ENCODE measurements at places on chromosomes 2 and 18.

GRCh38 chr2:50328680-50329079, 703.3 kb downstream of the NRXN1 start:
- DNase-seq = no peak

DNA sequence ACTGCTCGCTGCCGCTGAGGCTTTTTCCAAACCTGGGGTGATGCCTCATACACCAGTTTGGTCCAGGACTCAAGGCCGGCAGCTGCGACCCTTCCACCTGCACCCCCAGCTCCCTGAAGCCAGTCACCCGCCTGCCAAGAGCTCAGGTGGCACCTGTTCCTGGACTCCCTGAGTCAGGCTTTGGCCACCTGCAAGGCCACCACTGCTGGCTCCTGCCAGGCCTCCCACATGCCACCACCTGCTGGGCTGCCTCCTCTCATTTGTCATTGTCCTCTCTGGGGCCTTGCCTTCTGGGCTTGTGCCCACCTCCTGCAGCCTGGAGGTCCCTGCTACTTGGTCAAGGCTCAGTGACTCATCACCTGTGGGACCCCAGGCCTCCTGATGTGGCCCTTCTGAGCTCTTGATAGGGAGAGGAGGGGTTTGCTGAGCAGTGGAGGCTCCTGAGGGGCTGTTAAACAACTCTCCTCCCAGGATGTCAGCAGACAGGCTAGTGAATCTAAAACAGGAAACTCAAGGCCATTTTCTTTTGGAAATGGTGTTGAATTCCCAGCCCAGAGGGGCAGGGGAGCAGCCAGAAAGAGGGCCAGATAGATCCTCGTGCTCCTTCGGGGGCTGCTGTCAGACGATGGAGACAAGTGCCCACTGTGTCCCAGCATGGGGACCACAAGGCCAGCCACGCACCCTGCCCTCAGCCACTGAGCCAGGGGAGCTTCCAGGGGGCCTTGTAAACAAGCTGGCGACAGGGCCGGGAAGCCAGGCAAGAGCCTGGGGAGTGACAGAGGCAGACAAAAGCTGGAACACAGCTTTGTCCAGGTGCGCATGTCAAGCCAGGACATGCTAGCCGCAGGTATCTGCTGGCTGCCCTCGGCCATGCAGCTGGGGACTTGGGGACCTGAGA, 416.8 kb downstream of the LRATD1 start:
- no peak for DNase-seq

- no peak for DNase-seq
Observed at GRCh38 chr2:189608170-189608569, 27.6 kb upstream of the SLC40A1 start.

- no peak for DNase-seq
Observed at GRCh38 chr2:36570416-36570815, 27.6 kb downstream of the FEZ2 start.

DNA sequence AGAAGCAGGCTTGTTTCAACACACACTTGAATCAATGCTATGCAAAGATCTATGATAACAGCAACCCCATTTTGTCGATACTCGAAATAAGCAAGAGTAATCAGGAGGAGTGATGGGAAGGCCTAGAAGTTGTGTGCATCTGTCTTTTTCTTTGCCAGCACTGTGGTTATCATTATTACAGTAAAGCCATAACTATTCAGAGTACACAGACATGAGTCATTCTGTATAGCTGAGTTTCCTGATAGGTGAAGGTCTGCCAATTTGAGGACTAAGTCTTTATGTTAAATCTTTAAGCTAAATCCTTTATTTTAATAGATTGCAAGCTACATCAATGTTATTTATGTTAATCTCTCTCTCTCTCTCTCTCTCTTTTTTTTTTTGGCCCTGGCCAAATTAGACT, 1344.4 kb upstream of the CELF4 start:
- no peak for DNase-seq

- peak; percentile 75 for DNase-seq
Observed at GRCh38 chr2:231395188-231396057, at the start of gene B3GNT7. TSS of gene B3GNT7 (plus strand) at chr2:231395710. CDS start at chr2:231395804, 94 bp downstream.

DNA sequence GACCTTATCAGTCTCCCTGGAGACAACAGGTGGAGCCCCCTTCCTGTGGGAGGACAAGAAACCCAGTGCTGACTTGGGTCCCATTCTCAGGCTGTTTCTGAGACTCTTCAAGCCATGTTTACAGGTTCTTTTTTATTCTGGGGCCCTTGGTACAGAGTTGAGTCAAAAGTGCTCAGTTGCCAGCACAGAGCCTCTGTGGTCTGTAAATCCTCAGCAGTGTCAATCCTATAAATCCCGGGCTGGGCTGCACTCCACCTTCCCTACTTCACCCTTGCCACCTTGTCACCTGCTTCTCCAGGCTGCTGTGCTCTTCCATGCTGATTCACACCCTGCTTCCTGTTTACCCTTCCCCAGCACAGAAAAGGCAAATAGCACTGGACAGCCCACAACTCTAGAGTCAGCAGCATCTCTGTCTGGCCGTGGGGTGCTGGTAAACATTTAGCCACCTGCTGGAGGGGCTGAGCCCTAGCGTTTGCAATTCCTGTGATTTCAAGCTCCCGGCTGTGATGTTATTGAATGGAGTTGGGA, 74.7 kb downstream of the TNFRSF11A start:
- DNase-seq = no peak

- no peak for DNase-seq
Observed at GRCh38 chr18:12258719-12259705, 4.9 kb downstream of the CIDEA start.

DNA sequence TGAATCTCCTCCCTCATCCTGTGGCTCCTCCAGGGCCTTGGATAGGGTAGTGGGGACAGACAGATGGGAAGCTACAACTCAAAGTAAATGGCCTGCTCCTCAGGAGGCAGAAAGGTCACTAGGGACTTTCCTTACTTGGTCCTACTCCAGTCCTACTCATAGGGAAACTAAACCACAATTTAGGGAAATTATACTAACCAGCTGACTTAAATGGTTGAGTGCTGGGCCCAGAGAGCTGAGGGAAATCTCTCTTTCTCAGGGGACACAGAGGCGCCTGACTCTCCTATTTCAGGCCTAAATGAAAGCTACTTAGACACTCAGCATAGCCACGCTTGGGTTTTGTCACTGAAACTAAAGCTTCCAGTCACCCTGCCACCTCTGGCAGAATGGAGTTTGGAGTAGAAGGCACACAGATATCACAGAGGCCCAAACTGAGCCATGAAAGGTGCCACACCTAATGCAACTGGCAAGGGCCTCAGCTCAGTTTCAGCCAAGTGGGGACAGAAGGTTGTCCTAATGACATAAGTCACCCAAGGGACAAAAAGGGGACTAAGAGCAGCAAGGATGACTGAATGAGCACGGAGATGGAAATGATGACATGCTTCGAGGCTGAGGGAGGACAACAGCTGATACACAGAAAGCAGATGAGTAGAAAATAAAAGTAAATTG, 24.0 kb downstream of the CERKL start:
- no peak for DNase-seq

- DNase-seq = no peak
Observed at GRCh38 chr2:39737661-39738060, 41.4 kb downstream of the THUMPD2 start.

DNA sequence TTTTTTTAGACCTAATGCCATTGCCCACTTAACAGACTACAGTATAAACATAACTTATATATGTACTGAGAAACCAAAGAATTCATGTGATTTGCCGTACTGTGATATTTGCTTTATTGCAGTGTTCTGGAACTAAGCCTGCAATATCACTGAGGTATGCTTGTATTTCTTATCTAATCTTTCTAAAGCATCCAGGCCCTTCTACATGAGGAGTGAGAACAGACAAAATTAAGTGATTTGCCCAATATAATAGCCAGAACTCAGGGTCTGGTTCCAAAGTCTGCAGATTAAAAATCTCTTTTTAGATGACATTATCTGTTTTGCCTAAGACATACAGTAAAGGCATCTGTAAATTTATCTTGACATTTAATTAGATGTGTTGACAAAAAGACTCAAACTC, 41.9 kb downstream of the BMPR2 start:
- DNase-seq = no peak

GRCh38 chr18:46343931-46344372, 239.8 kb downstream of the HAUS1 start:
- peak; percentile 66 for DNase-seq

GRCh38 chr2:231489990-231490389, 25.7 kb upstream of the NCL start:
- no peak for DNase-seq

DNA sequence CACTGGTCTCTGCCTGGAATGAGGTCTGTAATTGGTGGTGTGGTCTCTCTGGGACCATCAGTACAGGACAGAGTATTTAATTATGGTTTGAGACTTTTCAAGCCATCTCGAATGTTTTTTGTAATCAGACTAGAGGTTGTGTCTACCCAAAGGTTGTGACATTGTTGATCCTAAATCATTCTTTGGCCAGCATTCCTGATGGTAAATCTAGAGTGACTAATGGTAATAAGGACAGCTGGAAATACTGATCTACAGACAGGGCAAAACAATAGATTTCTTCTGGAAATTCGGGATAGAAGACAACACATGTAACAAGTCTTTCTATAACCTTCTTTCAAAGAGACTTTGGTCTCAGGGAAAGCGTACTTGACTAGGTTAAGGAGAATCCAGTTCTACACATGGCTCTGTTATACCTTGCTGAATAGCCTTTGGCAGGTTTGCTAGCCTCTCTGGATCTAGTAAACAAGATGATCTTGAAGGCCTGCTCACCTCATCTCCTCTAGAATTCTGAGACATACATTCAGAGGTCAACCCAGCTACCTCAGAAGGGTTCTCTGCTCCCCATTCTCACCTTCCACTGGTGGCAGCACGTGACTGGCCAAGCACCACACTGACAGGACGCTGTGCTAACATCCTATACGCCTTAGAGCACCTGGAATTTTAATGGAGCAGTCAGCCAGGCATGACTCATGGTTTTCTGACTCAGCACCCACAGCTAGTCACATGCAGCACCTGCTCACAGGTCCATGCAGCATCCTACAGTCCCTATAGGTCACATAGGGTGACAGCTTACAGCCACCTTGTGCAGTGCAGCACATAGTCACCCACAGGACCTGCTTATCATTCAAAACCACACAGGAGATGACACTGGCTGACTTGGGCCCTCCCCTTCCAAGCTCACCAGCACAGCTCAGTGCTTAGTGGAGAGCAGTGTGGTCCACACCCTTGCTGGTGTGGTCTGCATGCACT, 12.2 kb downstream of the PLB1 start:
- DNase-seq = no peak

GRCh38 chr2:231887756-231888155, 38.4 kb downstream of the NPPC start:
- no peak for DNase-seq

DNA sequence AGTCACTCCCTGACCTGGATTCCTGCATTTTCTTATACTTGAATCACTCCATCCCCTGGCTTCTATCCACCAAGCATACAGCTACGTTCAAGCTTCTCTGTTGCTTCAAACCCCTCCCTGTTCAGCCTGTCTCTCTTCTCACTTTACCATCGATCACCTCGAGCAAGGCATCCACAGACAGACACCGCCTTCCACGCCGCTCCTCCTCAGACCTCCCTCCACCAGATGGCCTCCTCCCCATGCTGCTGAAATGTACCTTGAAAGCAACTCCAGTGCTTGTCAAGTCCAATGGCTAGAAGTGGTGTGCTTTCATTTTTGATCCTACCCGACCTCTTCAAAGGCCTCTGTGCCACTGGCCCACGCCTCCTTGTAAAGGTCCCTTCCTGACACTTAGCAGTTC, 131.3 kb upstream of the ACAA2 start:
- no peak for DNase-seq

DNA sequence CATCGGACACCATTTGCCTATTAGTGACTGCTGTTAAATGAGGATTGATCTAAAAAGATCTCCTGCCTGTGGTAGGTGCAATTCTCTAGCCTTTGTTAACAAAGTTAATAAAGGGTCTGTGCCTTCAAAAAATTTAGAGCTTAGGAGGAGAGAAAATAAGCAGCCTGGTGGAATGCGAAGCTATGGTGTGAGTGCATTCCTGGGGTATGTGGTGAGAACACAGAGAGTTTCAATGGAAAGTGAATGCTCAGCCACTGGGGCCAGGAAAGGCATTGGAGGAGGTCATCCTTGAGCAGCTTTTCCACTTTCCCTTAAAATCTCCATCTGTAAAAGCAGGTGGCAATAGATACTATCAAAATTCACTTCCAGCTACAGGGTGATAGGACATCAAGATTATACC, 331.2 kb upstream of the LRATD1 start:
- no peak for DNase-seq

- no peak for DNase-seq
Observed at GRCh38 chr18:67854340-67854739, 337.8 kb upstream of the DSEL start.

DNA sequence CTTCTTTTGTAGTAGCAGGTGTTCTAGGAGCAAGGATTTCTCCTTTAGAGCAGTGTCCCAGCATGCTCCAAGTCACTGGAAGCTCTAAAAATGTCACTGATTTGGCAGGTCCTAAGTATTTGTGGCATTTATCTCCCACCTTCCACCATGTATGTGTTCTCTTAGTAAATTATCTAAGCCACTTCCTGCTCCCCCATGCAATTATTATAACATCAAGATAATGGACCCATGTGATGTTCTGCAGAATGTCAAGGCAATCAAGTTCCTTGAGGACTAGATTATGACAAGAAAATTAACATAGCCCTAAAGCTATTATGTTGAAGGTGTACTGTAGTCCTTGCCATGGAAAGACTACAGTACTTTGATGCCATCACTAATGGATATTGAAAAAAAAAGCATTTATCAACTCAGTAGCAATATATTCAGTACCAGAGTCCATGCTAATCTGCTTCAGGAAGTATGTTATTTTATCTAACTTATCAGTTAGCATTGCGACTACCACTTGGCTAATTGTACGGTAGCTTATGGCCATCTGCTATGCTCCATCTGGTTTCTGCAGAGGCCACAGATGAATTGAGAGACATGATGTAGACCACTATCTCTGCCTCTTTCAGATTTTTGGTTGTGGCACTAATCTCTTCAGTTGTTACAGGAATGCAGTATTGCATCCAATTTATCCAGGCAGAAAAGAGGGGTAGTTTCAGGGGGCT, 56.7 kb downstream of the GPR39 start:
- DNase-seq = no peak

- DNase-seq = peak; percentile 66
Observed at GRCh38 chr2:224957540-224958461, 84.5 kb downstream of the DOCK10 start.

- no peak for DNase-seq
Observed at GRCh38 chr2:238117199-238118154, 17.3 kb downstream of the ESPNL start.

GRCh38 chr2:144136297-144137010, 383.5 kb downstream of the ZEB2 start:
- DNase-seq = no peak

DNA sequence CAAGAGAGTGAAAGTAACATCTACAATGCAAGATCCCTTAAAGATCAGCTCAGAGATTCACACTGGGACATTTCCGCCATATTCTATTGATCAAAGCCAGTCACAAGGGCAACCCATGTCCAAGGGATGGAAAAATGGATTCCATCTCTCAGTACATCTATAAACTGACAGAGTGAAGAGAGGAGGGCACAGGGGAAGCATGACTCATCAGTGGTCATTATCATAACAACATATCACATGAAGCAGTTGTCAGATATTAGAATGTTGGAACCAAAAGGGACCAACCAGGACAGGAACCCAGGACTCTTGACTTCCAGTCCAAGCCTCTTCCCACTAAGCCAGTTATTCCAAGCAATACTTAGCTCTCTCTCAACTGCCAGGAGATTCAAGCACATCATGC, 54.9 kb upstream of the IGFBP2 start:
- no peak for DNase-seq
